ENCODE measurements at places on chromosomes 12 and 14.

- DNase-seq = no peak
Observed at GRCh38 chr14:40887912-40888311, 718.8 kb upstream of the LRFN5 start.

DNA sequence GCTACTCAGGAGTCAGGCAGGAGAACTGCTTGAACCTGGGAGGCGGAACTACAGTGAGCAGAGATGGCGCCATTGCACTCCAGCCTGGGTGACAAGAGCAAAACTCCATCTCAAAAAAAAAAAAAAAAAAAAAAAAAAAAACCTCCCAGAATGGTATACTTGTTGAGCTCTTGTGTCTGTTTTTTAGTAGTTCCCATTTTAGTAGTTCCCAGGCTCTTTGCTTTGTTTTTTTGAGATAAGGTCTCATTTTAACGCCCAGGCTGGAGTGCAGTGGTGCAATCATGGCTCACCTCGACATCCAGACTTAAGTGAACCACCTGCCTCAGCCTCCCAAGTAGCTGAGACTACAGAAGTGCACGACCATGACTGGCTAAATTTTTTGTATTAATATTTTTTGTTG, 13.4 kb downstream of the ATXN2 start:
- no peak for DNase-seq

DNA sequence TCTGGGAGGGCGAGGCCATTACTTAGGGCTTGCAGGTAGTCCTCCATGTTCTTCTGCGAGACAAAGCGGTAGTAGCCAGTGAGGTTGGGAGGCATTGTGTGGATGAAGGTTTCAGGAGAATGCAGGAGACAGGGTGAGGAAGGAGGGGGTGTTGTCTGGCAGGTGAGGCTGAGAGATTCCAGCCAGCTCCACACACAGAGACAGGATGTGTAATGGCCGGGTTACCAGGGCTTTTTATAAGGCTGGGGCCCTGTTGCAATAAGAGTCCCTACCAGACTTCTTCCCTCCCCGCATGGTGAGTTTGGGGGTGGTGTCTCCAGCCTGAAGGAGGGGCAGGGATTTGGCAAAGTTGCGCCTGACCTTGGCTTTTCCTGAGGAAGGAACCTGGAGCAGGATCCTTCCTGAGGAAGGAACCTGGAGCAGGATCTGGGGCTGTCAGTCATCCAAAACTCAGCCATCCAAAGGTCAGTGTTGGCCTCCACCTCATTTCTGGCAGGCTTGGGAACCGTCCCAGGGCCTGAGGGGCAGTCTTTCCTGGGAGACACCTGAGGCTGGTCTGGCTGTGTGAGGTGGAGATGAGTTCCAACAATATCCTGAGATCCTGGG, at the start of gene RBP5:
TSS of gene RBP5 (minus strand) at position 209 of the 606 bp plus-strand sequence. CDS start at position 95, 114 bp downstream.
- no peak for DNase-seq

- DNase-seq = no peak
Observed at GRCh38 chr12:53613821-53614220, 12.4 kb downstream of the ATF7 start.

DNA sequence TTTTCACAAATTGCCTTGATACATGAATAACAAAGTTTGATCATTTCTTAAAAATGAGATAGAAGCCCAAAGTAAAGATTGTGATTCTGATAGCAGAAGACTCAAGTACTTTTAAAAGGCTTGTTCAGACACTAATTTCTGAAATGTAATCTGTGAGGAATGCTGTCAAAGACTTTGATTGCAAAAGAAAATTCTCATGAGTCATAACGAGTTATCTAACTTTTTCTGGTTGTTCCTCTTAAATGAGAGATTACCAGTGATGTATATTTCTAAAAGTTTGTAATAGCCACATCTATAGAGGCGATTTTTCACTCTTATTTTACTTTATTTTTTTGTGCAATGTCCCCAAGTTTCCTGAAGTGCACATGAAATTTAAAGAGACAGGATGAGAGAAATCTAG, 7.0 kb downstream of the PYGL start:
- DNase-seq = no peak

DNA sequence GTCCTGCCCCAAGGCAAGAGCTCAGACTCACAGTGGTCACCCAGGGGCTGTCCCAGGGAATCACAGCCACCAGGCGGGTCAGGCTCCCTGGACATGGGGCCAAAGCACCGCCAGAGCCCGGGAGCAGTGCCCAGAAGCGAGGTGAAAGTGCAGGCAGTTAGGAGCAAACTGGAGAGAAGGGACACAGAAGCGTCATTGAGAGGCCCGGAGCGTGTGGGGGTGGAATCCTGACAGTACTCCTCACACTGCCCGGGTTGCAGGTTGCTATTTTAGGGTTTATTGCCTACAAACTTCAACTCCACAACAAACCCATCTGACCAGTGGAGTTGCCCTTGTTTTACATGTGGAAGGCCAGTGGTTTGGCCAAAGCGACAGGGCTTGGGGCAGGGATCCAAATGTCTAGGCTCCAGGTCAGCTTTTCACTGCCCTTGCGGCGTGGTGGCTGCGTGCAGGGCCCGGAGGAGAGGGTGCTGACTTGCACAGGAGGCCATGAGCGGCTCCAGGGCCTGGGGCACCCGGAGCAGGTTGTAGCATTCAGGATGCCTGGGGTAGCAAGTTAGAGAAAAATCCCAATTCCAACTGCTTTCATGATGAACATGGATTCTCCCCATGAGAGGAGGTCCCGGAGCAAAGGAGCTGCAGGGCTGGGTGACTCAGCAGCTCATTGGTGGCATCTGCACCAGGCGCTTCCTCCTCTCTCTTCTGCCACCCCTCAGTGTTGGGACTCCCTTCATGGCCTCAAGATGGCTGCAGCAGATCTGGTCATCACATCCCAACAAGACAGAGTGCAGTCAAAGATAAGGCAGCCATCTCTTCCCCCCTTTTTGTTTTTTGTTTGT, 112.3 kb upstream of the NCOR2 start:
- no peak for DNase-seq

DNA sequence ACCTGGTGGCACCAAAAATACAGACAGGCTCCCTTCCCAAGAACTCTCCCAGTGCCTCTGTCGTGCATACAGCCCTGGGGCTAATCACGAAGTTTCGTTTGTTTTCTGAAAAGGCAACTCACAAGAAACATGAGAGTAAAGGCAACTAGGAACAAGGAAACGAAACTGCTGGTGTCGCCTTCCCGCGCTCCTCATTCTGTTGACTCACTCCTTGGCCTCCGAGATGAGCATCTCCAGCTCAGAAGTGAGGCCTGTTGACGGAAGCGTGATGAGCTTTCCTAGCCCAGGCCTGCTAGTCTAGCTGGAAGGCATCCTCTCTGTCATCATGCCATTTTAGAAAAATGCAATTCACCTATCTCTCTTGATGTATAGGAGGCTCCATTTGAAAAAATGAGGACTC, 50.5 kb downstream of the TTC9 start:
- peak; percentile 11 for DNase-seq

GRCh38 chr14:75335571-75335970, 56.9 kb downstream of the FOS start:
- no peak for DNase-seq

Measured in ascending aorta (tissue), 2 donors.